ENCODE measurements at places on chromosomes 5 and 9. TPM values are rescaled to one million over a fixed set of nuclear protein-coding genes. Genes with fewer than 3 reads are reported as not detected.
A peak's percentile ranks its signal among the peaks of the same experiment; 100 is the strongest.

DNA sequence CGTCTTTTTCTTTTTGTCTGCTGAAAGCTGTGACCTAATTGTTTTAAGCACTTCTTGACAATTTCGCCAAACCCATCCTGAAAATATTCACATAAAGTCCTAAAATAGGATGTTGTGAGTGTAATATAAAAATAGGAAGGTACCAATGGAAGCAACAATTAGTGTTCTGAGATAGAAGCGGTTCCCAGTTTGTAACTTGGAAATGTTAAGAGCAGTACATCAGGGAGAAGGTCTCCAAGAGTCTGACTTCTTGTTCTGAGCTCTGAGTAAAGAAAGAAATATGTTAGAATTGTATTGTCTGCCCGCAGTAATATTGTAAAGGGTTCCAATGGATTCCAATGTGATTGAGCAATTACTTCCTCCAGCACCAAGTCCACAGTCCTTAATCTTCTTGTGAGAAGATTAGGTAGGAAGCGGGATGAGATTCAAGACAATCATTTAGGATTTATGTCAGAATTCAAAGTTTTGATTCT, 3.9 kb downstream of the VCAN start:
- no peak for DNase-seq

Gene ACSL6
- polyA plus RNA-seq = not detected

DNA sequence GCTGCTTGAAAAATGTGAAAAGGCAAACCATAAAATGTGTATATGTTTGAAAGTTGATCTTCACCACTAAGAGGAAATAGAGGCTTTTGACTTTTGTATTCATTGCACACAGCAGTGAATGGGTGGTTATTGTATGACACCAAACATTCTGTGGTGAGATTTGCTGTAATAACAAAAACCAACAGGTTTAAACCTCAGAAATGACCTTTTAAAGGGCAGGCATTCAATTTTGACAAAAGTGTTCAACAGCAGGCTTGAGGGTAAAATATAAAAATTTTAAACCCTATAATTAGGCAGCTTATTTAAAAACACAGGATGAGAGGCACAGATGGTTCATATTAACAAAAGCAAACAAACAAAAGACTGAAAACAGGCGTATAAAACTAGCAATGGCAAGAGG, 128.1 kb upstream of the NUDT12 start:
- DNase-seq = no peak

DNA sequence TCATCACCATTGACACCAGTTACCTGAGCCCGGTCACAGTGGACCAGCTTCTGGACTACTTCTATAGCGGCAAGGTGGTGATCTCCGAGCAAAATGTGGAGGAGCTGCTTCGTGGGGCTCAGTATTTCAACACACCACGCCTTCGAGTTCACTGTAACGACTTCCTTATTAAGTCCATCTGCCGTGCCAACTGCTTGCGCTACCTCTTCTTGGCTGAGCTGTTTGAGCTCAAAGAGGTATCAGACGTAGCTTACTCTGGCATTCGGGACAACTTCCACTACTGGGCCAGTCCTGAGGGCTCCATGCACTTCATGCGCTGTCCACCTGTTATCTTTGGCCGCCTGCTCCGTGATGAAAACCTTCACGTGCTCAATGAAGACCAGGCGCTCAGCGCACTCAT, 520 bp downstream of the CCIN start:
- DNase-seq = peak; percentile 75

Gene PRRX2
- polyA plus RNA-seq = not detected
